ENCODE measurements at places on chromosomes 6 and 20.

- no peak for DNase-seq
Measured at GRCh38 chr6:68891419-68891818, 256.3 kb downstream of the ADGRB3 start.

GRCh38 chr6:80165143-80165542 is 58.7 kb downstream of the BCKDHB start:
- no peak for DNase-seq

GRCh38 chr6:131393433-131393832 is 179.6 kb upstream of the ARG1 start:
- no peak for DNase-seq

- DNase-seq: no peak
Measured at GRCh38 chr20:57508381-57508780, 16.6 kb downstream of the CTCFL start.

DNA sequence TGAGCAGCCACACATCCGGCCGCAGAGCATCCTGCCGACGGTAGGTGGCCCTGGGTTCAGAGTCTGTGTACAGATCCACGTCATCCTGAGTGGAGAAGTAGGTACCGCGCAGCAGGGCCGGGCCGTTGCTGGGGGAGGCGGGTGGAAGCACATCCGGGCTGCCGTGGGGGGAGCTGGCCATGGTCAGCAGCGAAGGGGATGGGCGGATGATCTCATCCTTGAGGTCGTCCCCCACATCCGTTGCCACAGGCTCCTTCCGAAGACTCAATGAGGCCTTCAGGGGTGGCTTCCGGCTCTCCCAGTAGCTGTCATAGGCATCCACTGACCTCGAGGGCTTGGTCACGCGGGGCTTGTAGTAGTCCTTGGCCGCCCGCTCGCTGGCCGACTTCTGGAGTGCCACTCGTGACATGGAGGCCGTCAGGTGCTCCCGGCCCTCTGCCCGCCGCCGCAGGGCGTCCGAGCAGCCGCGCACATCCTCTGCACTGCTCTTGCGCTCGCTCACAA is 9.2 kb downstream of the SPATA2 start:
- DNase-seq: no peak

DNA sequence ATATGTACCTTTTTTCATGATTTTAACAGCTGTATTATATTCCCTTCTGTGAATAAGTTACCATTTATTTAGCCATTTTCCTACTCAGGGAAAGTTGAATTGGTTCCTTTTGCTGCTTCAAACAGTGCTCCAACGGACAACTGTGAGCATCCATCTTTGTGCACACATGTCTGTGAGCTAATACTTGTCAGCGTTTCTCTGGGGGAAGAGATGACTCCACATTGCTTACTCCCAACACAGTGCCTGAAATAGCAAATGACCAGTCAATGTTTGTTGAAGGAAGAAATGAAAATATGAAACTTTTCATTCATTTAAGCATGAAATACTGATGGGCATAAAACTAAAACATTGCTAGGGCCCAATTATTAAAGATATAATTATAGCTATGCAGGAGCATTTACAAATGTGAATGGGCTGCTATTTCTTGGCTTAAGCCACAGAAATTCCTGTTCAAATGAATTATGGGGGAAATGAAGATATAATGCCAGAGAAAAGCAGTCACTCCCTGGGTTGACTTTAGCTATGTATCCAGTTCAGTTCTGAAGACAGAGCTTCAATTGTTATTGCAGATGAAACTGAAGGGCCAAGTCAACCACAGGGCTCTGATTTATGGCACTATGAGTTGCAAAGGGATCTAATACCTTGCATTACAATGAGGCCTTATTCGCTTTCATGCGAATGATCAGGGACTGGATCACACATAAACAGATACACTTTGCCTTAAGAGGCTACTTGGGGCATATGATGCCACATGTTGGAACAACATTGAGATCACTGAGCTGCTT is 47.4 kb upstream of the FOXC1 start:
- no peak for DNase-seq

DNA sequence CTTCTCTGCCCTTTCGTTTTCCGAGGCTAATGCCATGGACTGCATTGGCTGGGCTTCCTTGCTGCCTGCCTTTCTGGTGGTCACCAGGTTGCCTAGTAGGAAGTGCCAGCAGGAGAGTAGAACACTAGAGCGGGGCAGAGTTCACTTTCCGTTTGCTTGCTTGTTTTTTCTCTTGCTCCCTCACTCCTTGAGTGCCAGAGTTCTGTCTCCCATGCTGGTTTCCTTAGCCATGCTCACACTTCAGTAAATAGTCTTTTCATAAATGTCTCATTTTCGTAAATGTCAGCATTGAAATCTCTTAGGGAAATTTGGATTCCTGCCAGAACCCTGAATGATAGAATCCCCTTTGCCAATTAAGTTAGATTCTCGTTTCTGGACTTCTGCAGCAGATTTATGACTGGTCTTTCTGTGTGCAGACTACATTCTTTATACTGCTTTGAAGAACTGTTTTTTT is 63.9 kb downstream of the FAM83B start:
- DNase-seq: no peak

GRCh38 chr6:43054206-43054943 is 724 bp upstream of the CUL7 start:
- no peak for DNase-seq

GRCh38 chr20:4728120-4728760 is 6.5 kb downstream of the PRND start:
- peak; percentile 46 for DNase-seq

DNA sequence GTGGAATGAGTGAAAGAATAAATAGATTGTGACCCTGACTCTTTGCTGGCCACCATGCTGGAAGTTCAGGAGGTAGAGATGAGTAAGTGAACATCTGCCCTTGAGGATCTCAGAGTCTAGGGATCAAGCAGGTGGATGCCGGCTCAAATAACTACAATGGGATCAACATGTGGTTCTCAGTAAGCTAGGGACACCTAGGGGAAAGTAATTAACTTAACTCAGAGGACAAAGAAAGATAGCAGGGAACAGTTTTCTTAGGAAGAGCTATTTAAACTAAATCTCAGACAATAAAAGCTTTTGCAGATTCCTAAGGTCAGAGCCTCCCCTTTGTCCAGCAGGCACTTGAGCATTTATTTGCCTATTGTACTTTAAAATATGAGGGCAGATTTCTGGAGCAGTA is 29.1 kb downstream of the SLC13A3 start:
- DNase-seq: no peak

DNA sequence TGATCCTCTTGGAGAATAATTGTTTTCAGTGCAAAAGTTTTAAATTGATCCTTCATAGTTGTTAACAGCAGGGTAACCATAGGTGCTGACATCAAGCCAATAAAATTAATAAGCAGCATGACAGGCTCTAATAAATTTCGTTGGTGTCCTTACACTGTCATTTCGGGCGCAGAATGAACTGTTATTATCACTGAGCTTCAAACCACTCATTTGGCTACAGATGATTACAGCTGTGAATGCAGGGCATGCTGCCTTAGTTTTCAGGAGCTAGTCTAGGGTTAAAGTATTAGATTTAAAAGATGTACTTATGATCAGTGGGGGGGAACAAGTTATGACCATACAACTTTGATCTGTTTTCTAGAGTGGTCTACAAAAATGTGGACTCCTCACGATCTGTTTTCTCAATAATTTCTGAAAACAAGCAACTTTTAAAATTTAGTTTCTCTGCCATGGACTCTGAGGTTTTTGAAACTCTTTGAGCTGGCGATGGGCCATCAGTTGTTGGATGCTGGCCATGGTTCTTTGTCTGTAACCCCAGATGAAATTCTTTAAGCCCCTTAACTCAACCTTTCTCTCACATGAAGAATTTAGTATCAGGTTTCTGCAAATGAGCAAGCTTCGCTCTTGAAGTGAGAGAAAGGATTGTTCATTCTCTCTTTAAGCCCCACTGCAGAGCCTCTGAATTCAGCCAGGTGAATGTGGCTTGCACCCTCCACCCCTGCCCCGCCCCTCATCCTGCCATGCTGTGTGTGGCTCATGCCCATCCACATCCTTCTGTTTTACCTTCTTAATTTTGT is 99.1 kb upstream of the MTHFD1L start:
- DNase-seq: no peak

- no peak for DNase-seq
Measured at GRCh38 chr6:94323853-94324252, 904.5 kb upstream of the EPHA7 start.

GRCh38 chr6:162698440-162698839 is 29.1 kb downstream of the PRKN start:
- no peak for DNase-seq

DNA sequence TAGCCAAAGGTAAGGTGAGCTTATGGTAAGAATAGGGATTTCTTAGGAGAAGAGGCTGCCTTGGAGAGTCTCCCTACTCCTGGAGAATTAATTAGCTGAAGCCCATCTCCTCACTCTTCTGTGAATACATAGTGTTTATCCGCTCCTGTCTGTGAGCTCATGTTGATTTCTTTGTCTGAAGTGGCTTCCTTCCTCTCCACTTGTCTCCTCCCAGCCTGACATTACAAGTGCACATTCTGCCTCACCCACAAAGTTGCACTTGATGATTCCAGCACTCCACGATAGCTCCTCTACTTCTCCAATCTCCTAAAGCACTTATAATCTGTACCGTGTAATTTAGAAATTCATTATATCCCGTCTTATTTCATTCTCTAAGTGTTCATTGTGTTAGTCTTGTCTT is 287.2 kb downstream of the QKI start:
- no peak for DNase-seq

DNA sequence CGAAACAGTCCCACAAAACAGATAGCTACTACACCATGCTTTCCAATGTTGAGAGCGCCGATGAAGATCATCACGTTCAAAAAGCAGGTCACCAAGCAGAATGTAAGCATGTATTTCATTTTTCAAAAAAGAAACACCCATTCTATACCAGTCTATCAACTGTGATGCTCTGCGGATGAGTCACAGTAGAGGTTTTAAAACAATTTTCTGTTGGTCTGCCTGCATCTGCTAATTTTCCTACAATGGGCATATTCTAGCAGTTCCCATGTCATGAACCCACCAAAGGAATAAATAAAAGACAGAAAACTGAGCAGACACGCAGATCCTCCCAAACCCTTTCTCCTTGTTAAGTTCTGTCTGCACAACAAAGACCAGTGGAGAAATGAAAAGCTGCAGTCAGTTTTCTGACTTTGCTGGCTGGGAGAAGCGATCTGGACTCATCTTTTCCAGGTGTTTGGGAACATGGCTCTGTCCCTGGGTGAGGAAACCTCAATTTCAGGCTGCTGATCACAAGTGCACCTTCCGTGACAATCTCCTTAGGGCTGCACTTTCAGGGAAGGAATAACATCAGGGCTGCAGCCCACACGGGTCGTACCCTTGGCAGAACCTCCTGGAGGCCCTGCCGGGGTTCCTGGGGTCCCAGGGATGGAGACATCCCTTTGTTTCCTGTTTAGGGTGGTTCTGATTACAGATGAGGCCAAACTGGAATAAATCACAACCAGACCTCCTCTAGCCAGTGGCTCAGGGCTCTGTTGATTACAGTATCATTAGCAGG is 200.1 kb downstream of the BMP7 start:
- DNase-seq: peak; percentile 41

DNA sequence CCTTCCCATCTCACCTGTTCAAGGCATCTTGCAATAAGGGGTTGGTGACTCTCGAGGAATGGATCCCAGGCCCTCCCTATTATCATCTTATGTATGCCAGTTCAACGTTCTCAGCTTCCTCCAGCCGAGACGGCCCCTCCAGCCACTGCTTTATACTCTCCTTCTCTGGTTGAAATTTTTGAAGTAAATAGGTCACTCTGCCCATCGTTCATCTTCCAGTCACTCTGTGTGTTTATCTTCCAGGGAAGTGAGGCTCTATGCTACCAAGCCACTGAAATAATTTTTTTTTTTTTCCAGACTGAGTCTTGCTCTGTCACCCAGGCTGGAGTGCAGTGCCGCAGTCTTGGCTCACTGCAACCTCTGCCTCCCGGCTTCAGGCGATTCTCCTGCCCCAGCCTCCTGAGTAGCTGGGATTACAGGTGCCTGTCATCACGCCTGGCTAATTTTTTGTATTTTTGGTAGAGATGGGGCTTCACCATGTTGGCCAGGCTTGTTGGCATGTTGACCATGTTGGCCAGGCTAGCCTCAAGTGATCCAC is 17.0 kb downstream of the PTPN1 start:
- DNase-seq: no peak

DNA sequence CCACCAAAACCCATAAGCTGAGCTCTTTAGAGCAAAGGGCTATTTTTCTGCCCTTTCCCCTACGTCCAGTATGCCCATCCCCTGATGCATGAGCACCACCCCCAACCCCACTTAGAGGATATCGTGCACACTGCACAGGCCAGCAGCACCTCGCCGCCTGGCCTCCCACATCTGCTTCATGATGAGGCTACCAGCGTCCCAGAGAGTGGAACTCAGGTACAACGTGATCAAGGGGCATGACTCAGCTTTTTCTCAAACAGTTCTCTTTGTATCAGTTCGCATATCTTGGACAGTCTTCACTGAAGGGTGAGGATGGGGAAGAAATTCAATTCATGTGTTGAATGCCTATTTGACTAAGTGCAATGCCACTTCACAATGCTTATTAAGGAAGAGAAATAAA is 81.9 kb upstream of the QKI start:
- no peak for DNase-seq

- no peak for DNase-seq
Measured at GRCh38 chr6:156337801-156338200, 439.4 kb upstream of the ARID1B start.

- DNase-seq: no peak
Measured at GRCh38 chr6:63459814-63460213, 112.5 kb upstream of the LOC128125822 start.

DNA sequence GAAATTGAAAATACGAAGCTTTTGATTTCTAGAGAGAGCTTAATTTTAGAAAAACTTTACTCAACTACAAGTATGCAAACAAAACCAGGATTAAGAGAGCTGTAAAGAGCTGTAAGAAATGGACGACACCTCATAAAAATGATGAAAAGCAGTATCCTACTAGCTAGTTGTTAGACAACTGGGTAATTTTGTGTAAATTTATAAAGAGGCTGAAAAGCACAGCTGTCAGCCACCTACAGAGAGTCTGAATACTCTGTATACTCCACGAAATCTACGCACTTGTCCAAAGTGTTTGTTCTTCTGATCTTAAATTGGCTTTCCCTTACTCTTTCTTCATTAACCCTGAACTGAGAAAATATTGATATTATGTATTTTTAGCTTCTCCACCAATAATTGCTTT is 808.4 kb upstream of the EPHA7 start:
- DNase-seq: no peak

GRCh38 chr6:75065523-75065922 is 140.3 kb downstream of the COL12A1 start:
- DNase-seq: peak; percentile 55

DNA sequence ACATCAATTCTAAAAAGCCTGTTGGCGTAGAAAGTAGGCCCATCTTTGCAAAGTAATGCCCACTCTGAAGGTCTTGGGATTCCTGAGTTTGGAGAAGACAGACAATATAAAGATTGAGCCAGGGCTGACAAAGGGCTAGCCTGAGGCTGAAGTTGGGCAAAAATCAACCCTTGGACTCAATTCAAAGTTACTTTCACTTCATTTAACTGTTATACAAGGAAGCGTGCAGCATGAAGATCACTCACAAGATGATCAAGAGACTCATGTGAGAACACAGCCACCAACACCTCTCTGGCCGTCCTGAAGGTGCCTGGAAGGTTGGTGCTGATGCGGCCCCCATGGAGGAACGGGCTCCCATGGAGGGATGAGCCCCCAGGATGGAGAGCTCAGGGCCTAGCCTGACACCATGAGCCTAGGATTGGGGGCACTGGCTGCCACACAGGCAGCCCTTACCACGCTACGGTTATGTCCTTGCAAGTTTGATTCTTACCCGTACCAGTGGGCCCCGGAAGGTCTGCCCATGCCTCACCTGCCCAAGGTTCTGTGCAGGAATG is 26.6 kb downstream of the FOXC1 start:
- DNase-seq: no peak
